ENCODE measurements at places on chromosomes 13 and 19.

DNA sequence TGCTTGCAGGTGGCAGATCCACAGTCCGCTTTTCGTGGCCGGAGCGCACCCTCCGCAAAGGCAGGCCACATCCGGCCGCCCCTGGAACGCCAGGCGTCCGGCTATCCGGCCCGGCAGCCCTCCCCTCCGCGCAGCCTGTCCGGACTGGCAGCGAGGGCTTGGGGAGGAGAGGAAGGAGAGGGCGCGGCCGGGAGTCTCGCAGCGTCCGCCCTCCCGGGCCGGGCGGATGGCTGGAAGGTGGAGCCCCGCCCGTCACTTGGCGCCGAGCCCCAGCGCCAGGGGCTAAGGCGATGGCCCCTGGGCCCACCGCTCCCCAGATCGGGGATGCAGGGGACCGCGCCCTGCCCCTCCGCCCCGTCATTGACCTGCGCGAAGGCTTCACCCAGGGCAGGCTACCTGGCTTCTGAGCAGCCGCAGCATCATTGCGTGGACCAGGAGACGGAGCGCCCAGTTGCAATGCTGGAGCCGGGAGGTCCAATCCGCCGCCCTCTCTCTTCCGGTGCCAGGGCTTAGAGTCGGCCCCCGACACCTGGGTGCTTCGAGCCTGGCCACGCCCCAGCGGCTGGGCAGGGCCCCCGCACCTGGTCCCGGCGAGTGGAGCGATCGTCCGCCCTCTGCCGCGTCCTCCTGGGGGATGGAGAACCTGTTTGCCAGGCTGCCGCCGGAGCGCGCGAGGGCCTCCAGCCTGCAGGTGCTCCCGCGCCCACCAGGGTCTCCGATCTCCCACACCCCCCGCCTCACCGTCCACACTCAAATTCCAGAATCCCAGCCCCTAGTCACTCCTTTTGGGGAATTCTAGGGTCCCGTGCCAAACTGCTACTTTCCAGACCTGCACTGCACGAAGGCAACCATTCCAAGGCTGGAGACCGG is at the start of gene FUT1:
TSS of gene FUT1 (minus strand) at position 146 of the 870 bp plus-strand sequence. CDS start 1,360 bp downstream, outside the sequence.
- peak; percentile 79 for ATAC-seq

DNA sequence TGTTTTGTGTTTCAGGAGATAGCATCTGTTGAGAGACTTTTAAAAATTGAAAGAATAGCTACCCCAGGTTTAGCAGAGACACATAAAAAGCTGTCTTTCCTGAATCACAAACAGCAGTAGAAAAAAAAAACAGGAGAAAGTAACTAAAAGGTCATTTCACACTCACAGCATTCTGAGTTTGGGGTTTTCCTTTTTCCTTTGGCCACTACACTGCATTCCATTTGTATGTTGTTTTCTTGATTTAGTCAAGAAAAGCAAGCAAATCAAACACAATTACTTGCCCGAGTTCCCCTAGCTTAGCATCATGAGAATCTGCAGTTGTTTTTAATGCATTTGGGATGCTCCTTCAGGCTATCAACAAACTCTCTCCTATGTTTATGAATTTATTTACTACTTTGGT is 161.0 kb downstream of the KCTD12 start:
- ATAC-seq = no peak

DNA sequence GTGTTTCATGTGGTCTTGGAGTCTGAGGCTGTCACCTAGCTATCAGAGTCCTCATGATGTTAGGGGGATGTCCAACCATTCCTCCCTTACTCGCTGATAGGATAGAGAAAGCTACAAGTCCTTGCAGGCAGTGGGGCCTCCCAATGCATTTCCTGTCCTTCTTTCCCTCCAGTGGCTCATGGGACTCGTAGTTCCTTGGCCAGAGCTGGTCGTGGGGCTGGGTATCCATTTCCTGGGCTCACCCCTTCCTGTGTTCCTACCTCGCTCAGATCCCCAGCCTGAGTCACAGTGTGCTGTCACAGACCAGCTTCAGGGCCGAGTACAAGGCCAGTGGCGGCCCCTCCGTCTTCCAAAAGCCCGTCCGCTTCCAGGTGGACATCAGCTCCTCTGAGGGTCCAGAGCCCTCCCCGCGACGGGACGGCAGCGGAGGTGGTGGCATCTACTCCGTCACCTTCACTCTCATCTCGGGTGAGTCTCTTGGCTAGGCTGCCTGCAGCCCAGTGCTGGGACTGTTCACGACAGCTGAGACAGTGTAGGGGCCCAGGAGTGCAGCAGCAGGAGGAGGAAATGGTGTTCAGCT is 19.1 kb downstream of the TMEM150B start:
- no peak for ATAC-seq

DNA sequence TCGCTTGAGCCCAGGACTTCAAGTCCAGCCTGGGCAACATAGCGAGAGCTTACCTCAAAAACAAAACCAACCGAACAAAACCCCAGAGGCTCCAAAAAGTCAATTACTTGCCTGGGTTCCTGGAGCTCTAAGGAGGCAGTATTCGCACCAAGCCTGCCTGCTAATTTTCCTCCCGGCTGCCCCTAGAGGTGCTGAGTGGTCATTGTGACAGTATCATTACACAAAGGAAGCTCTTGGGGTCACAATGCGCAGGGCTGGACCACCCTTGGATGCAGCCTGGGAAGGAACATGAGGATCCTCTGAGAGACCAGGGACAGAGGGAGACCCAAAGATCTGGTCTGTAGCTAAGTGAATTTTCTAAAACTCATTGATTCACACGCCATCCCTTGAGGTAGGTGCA is 8.5 kb upstream of the PEX11G start:
- no peak for ATAC-seq

Measured in activated T-helper 17 cell treated with anti-CD3 and anti-CD28 coated beads, Interleukin-2, amount 50 U/mL, for 72 hours (primary cell).